ENCODE measurements at places on chromosomes 5 and 9.

- DNase-seq = no peak
Measured at GRCh38 chr9:130782886-130783530, 52.0 kb upstream of the ABL1 start.

DNA sequence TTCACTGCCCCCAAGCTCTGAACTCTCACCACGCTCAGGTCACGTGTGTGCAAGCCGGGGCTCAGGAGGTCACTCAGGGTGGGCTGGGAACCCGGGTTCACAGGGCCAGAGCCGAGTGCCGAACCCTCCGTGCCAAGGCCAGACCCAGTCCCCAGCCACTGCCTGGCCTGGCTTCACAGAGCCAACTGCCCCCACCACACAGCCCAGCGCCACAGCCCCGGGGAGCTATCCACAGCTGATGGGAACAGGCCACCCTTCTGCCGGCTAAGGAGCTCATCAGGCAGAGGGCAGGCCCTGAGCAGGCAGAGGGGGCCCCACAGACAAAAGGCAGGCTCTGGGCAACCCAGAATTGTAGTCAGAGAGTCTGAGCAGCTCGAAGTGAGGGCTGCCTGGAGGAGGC lies 117.0 kb downstream of the VAV2 start:
- no peak for DNase-seq

GRCh38 chr5:1312993-1313833 lies 18.3 kb upstream of the TERT start:
- no peak for DNase-seq

- no peak for DNase-seq
Measured at GRCh38 chr9:26292943-26293342, 599.7 kb downstream of the CAAP1 start.

DNA sequence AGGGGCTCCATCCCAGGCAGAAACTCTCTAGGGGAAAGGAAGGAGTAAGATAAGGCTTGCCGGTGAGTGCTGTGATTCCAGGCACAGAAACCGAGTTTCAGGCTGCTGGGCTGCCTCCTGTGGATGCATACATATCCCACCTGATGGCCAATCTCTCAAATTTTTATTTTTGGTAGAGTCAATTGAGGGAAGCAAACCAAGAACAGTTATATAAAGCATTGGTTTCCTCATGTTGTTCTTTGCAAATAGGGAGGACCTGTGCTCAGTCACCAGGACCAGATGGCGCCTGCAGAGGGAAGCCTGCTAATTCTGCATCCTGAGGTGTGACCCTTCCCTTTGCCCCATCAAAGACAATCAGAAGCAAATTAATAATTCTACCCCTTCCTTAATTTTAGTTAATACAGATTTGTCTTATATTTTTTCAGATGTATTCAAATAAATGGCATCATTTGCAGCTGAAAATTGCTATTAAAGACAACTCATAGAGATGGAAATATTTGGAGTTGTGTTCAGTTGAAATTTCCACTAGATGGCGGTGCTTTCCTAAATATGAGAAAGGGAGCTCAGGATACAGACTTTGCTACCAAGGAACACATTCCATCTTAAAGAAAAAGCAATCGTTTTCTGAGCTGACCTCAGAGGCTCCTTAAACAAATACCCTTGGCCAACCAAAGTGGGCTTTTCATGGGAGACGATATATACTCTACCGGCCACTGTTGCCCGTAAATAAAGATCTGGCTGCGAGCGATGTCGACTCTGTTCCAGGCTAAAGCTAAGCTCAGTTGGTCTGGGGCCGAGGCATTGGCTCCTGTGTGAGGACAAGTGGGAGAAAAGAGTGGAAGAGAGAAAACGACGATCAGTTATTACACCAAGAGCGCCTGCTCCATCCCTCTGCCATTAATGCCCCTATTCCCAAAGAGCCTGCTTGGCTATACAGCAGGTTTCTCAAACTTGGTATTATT lies 225.7 kb upstream of the KLF9 start:
- no peak for DNase-seq

DNA sequence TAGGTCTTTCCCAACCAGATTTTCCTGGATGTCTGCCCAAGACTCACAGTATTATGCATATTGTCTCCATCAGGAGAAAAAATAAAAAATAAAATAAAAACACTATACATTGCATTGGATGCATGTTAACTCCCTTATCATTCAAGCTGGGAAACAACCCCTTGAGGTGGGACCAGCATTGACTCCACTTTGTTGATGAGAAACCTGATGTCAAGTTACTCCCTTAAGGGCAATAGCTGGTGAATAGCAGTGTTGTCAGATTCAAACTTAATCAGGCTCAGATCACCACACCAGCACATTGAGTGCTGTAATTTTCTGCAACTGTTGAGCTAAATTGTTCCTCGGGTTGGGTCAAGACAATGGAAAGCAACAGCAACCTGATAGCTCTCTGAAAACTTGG lies 264.0 kb upstream of the TRIM32 start:
- no peak for DNase-seq

DNA sequence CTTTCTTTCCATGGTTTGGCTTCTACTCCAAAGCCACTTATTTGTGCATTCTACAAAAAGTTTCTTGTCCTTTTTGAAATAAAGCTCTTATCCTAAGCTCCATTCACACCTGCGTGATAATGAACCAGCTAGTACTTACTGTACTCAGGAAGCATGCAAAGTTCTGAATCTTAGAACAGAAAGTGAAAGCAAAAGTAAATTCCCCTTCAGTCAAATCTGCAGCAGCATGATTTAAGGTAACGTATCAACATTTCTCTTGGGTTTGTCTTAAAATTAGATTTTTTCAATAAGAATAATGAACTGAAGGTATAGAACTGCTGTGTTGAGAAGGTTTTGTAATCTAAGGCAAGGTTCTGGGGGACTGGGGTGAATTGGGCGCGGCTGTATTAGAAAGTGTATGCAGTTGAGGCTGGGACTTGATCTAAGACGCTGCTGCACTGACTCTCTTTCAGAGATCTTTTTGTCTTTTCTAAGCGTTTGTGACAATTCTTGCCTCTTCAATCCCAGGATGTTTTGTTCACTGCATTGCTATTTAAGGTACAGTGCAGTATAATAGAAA lies at the start of gene ERAP2:
ERAP2 (plus strand) TSS at position 209 of the 559 bp plus-strand sequence. CDS start 3,186 bp downstream, outside the sequence.
- peak; percentile 24 for DNase-seq

DNA sequence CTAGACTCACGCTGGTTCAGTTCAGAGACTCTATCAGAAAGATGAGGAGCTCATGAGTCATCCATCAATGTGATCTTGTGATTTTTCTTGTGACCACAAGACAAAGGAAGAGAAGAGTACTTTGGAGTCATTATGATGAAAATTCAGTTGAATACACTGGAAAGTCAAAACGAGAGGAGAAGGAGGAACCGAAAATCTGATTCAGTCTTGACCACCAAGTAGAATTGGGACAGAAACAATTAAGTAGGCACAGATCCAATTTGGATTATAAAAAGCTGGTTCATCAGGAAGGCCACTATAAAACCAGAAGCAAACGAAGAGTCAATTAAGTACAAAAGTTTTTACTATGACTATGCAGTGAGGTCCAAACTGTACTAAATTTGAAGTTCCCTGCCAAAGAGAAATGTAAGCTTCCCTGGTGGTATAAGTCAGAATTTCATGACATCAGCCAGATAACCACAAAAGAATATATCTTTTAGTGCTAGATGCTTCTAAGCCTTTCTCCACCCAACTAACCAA lies 90.9 kb downstream of the THBS4 start:
- DNase-seq = no peak

- DNase-seq = no peak
Measured at GRCh38 chr9:88990729-88991065, 571 bp upstream of the S1PR3 start.

GRCh38 chr9:136013116-136013515 lies 51.9 kb upstream of the UBAC1 start:
- no peak for DNase-seq

DNA sequence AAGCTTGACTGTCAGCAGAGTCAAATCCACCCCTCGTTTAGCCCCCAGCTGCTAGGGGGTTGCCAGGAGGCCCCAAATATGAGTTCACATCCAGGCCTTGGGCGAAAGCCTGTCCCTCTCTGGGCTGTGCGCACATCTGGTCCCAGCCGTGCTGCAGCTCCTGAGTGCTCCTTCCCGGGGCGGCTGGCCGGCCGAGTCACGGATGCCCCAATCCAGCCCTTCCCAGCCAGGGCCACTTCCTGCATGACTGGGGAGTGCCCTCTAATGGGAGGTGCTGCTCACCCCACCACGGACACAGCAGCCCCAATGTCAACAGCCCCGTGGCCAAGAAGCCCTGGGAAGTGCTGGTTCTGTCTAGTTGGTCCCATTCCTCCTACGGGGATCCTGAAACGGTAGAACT lies 103.5 kb upstream of the FCN2 start:
- no peak for DNase-seq

GRCh38 chr5:72723581-72723980 lies 92.9 kb upstream of the TNPO1 start:
- DNase-seq = no peak

DNA sequence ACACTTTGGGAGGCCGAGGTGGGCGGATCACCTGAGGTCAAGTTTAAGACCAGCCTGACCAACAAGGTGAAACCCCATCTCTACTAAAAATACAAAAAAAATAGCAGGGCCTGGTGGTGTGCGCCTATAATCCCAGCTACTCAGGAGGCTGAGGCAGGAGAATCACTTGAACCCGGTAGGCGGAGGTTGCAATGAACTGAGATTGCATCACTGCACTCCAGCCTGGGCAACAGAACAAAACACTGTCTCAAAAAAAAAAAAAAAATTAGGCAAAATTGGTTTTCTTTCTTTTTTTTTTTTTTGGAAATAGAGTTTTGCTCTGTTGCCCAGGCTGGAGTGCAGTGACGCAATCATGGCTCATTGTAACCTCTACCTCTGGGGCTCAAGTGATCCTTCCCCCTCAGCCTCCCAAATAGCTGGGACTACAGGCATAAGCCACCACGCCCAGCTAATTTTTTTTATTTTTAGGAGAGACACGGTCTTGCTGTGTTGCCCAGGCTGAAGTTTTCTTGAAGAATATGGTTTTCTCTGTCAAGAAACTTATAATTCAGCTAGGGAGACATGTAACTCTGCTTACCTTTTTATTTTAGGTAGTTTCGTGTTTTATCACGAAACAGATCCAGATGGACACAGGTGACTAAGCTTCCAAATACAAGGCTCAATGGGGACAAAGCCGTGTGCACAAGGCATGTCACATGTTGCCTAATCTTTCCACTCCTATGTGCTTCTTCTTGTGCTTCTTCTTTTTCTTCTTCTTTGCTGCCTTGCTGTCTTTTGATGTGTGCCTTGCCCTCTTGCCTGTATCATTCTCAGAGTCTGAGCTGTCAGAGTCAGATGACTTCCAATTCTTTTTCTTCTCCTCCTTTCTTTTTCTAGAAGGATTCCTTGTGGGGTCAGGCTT lies 14.3 kb downstream of the TTC1 start:
- DNase-seq = no peak

- DNase-seq = no peak
Measured at GRCh38 chr9:95087659-95088242, 229.8 kb downstream of the FANCC start.

- peak; percentile 52 for DNase-seq
Measured at GRCh38 chr5:76983468-76983867, 30.6 kb downstream of the CRHBP start.

DNA sequence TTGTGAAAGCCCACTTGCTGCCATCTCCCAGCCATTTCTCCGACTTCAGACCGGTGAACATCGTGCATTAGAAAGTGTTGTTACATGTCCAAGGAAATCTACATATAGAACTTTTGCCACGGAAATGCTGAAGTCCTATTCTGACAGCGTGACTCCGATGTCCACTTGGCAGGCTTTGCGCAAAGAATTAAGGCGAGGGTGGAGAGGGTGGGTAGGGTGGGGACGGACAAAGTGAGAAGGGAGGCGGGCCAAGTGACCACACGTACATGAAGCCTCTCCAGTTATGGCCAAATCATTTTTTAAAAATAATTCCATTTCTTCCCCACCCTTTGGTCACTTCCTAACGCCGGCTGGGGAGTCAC lies 460 bp upstream of the ACO1 start:
- DNase-seq = no peak

- DNase-seq = no peak
Measured at GRCh38 chr9:134285215-134285845, 40.9 kb upstream of the RXRA start.

DNA sequence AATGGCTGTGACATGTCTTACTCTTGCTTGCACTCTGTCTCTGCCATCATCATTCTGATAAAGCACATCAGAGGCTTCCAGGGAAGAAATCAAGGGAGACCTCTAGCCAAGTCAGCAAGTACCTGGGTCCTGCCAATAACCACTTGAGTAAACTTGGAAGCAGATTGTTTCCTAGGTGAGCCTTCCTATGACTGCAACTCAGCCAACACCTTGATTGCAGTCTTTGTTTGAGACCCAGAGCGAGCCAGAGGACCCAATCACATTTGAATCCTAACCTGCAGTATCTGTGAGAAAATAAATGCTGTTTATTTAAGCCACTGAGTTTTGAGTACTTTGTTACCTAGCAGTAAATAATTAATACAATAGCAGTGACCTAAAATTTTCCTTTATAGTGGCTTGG lies 356.8 kb upstream of the CHD1 start:
- no peak for DNase-seq

DNA sequence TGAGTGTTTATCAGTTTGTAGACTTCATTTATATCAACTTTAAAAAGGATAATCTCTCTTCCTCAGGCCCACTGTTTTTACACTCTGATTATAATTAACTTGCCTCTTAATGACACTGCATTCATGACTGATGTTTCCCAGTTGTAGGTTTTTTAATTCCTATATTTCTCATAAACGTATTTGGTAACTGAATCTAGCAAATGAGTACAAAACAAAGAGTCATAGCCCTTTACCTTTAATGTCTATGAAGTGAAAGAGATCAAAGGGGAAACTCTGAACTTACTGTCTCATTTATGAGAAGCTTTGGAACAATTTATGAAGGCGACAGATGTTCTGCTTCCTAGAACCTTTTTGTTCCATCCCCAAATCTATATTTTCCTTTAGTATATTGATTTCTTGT lies 56.6 kb upstream of the ABCA1 start:
- no peak for DNase-seq

GRCh38 chr9:20084125-20084524 lies 295.3 kb upstream of the SLC24A2 start:
- no peak for DNase-seq

GRCh38 chr5:96714951-96715451 lies 52.8 kb downstream of the CAST start:
- no peak for DNase-seq

- no peak for DNase-seq
Measured at GRCh38 chr5:175457466-175457865, 13.5 kb upstream of the DRD1 start.

GRCh38 chr9:98365781-98366180 lies 110.3 kb upstream of the TBC1D2 start:
- no peak for DNase-seq

DNA sequence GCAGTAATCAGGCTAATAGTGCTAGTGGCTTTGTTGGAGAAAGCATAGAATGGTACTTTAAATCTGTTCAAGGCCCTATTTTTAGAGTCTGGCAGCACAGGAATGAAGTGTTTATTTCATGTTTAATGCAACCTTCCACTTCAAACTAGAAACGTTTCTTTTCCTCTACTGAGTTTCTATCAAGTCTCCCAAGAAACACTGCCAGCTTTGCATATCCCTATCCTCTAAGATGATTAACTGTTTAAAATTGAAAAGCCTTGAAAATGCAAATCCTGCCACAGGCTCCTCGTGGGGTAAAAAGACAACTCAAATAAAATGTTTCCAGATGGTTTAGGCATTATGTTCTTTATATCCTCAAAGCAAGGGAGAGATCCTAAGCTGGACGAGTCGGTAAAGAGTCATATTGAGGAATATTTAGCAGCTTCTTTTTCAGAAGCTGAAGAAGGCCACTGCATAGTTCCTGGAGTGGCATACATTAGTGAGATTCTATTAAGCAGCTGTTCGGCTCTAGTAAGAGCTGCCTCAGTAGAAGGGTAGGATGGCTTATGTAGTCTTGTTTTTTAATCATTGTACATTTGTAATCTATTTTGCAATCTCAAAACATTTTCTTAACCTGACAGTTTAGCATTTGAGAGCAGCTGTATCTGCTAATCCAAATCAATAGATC lies 251.2 kb downstream of the CHSY3 start:
- no peak for DNase-seq

All from frontal cortex (tissue), 4 donors.